ENCODE measurements at places on chromosomes 1 and 21.

DNA sequence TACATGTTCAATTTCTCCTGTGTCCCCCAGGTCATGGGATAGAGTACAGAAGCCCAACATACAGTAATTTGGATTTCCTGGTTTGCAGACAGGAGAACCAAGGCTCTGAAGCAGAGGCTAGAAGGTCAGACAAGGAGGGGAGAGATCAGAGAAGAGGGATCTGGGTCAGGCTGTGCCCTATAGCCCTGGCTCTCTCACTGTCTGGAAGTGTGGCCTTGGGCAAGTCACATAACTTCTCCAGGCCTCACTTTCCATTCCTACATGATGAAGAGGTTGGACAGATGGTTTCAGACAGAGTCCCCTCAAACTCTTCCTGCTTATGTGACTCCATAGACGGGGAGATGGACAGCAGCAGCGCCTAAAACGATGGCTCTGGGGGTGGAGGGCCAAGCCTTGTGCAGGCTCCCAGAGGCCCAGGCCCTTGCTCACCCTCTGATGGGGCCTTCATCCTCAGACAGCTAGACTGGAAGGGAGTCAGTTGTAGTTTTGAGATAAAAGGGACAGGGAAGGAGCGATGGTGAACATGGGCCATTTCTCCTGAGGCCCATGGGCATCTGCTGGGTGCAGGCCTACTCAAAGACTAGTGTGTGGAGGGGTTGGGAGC lies 2.9 kb downstream of the TRIM62 start:
- DNase-seq: no peak

GRCh38 chr1:40462956-40463590 lies 12.8 kb downstream of the ZFP69B start:
- DNase-seq: no peak

GRCh38 chr1:47395433-47395832 lies 20.7 kb upstream of the FOXE3 start:
- no peak for DNase-seq

GRCh38 chr21:44423941-44424607 lies 31.2 kb upstream of the LRRC3 start:
- no peak for DNase-seq

- DNase-seq: no peak
These were observed 92.7 kb downstream of the PLD5 start for GRCh38 chr1:242431786-242432185.

DNA sequence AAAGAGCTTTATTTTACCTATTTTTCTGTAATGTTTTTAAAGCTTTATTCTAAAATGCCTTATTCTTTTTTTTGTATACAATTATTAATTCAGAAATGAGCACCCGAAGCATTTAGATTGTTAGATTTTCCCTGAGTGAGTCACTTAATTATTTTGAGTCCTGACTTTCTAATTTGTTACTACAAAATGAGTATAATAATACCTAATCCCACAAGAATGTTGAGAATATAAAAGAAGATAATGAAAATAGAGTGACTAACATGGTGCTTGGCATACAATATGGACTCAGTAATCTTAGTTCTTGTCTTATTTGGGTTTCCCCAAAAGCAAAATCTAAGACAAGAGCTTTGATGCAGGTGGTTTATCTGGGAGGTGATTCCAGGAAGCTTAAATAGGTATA lies 142.2 kb downstream of the LHX8 start:
- no peak for DNase-seq

- DNase-seq: peak; percentile 74
These were observed at the start of gene EGLN1 for GRCh38 chr1:231421971-231422797. TSS of gene EGLN1 (minus strand) at chr1:231422287. CDS start at chr1:231421888, 399 bp downstream.

DNA sequence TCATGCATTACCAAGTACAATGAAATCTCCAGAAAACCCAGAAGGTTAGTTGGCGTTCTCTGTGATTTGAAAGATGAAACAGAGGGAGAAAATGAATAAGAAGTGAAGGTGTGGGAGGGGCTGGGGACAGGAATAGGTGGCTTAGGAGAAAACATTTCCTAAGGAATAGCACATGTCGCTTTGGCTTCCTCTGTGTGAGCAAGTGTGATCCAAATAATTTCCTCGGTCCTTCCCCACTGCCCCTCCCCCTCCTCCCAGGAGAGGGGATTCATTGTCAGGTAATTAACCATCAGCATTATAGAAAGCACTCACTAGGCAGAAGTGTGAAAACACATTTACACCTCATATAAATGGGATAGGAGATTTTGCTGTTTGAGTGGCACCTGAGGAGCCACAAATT lies 105.5 kb downstream of the NUF2 start:
- DNase-seq: no peak

GRCh38 chr21:36141513-36141925 lies 6.6 kb downstream of the CBR3 start:
- no peak for DNase-seq

GRCh38 chr1:12275370-12275769 lies 45.5 kb downstream of the VPS13D start:
- peak; percentile 22 for DNase-seq

DNA sequence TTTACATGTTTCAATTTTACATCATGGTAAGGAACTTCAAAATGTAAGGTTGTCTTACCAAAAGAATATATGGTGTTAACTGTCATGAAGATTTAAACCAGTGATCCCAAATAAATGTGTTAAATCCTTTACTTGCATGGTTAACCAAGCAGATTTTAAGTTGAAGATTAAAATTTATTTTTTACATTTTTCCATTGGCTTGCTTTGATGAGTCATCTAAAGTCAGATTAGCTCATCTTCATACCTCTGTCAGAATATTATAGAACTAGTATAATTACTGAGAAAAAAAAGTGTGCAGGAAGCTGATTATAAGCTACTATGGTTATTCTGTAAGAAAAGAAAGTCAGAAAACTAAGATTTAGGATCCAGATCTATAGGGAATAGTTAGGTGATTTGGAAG lies 95.3 kb upstream of the DPH5 start:
- no peak for DNase-seq

DNA sequence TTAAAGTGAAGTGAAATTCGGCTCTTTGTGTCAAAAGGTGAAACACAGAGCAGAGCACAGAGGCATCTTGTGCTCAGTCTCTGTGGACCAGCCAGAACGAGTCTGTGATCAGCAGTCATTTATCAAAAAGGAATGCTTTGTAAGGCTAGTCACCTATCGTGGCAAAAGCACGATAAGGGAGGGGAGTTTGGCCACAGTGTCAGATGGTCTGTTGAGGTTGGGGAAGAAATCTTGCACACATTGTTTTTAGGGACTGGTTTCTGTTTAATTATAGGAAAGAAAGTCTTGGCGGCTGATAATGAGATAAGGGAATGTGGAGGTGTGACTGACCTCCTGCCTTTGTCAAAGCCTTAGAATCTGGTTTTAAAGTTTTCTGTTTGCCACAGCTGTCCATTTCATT lies 58.2 kb upstream of the KIAA1614 start:
- DNase-seq: no peak

DNA sequence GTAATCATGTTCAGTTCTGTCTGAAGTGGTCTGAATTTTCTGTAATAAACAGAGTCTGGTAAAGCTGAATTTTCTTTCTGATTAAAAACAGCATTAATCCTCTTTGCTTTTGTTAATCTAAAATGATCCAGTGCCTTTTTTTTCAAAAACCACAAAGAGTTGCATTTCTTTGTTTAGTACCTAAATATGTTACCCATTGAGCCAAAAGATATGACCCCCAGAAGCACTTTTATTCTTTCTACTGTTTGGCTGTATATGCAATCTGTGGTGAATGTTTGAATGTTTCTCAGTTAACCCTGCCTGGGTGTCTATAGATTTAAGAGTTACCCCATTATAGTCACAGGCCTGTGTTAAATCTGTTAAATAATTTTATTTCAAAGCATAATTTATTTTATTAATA lies 394.8 kb downstream of the PTPRC start:
- DNase-seq: no peak

GRCh38 chr1:100168051-100168450 lies 10.0 kb downstream of the LRRC39 start:
- no peak for DNase-seq

DNA sequence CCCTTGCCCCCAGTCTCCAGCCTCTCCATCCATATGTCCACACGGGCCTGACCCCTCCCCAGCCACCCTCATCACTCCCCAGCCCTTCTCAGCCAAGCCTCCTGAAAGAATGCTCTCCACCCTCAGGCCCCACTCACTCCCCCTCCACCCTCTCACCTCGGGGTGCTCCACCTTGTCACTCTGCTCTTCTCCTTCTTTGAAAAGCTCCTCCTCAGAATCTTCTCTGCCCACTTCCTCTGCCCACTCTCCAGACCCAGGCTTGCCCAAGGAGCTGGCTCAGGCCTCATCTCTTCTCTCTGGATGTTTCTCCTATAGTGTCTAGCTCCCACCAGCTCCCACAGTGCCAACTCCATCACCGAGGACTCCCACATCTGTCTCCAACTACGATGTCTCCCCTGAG lies 13.9 kb downstream of the COL8A2 start:
- no peak for DNase-seq

GRCh38 chr1:72631449-72631848 lies 349.1 kb upstream of the NEGR1 start:
- DNase-seq: no peak
